ENCODE measurements at places on chromosomes 12 and 14.

DNA sequence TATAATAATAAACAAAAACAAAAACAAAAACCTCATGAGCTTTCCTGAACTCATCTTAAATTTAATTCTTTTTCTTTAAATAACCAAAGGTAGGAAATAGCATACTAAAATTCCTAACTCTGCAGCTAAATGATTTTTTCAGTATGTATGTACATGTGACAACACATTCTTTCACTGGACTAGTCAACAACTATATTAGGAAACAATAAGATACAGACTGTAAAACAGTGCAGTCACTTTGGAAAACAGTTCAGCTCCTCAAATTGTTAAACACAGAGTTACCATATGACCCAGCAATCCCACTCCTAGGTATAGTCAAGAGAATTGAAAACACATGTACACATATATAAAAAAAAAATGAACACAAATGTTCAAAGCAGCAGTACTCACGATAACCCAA lies 64.7 kb downstream of the SPPL3 start:
- DNase-seq = no peak

DNA sequence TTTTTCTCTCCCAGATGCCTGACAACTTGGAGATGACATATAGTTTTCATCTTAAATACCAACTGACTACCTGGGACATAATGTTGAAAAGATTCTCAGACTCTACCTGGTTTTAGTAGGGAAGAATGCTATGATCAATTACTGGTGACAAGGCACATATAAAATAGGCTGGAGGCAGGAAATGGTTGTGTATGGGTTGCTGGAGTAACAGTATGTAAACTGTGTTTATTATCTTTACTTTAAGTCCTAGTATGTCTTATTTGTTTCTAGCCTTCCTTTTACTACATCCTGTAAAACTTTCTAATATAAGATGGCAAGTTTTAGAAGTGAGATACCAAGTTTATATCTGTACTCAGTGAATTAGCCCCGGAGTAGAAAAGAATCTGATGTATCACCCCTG lies 98.1 kb downstream of the NUBPL start:
- no peak for DNase-seq

GRCh38 chr12:92516277-92516600 lies 186.6 kb upstream of the PLEKHG7 start:
- no peak for DNase-seq

DNA sequence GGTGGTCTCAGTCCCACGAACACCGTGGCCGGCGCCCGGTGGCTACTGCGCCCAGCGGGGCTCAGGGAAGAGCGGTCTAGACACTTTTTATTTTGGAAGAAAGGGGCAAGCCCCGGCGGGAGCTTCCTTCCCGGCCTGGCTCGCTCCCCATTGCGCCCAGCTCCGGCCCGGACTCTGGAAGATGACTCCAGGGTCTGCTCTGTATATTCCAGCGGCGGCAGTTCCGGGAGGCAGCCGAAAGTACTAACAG lies 225.1 kb upstream of the CRY1 start:
- DNase-seq = peak; percentile 42

DNA sequence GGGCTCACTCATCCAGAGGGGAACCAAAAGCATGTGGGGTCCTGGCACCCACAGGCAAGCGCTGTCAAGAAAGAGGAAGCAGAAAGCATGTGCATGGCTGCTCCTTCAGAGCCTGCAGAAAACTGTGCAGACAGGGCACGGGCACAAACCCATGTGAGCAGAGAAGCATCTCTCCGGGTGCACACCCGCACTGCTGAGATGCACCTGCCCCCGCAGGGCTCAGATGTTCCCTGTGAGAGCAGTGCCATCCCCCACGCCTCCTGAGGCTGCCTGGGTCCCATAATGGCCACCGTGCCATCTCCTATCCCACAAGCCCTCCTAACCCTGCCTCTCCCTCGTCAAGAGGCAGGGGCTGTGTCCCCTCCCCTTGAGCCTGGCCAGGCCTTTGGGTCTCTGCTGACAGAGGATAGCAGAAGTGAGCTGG lies 32.3 kb upstream of the INF2 start:
- no peak for DNase-seq

GRCh38 chr12:97368462-97369163 lies 94.0 kb upstream of the RMST start:
- DNase-seq = no peak

DNA sequence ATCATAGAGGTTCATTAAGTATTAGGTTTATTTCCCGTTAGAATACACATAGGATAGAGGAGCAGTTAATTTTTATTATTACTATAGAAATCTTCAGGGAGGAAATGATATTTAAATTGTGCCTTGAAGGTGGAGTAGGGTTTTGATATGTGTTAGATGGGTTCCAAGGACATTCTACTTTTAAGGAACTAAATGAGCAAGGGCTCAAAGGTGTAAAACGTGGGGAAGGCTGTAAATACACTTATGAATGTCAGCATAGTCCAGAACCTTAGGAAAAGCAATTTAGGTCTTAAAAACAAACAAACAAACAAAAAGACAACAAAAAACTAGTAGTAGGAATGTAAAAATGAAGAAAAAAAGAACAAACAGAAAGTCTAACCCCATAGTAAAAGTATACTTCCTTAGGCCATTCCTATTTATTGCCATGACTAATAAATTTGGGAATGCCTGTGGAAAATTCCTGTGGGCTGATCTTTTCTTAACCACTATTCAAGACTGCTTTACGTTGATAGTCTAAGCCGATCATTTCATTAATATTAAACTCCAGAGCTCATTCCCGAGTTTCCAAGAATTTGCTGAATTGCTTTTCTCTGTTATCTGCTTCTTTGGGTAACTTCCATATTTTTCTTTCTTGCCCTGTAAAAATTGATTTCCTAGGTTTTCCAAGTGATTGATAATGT lies 180.3 kb downstream of the RAD51B start:
- DNase-seq = peak; percentile 73

GRCh38 chr12:104588047-104588920 lies 131.5 kb downstream of the CHST11 start:
- DNase-seq = peak; percentile 79

- DNase-seq = no peak
Observed at GRCh38 chr14:46018846-46019420, 632.6 kb downstream of the RPL10L start.

DNA sequence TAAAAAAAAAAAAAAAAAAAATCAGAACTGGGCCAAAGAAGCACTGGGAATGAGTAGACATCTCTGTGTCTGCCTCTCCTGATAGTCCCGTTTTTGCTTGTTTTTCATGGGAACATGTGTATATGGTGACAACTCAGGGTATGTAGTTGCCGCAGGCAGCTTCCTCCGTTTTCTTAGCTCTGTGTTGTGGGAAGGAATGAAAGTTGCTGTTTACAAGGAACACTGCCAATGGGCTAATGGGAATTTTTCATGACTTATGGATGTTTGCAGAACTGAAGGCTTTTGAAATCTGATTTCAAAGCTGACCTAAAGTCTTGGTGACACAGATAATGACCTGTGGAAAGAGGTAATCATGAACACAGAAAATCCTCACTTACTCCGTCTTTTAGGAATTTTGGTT lies 146.4 kb upstream of the BTG1 start:
- no peak for DNase-seq

DNA sequence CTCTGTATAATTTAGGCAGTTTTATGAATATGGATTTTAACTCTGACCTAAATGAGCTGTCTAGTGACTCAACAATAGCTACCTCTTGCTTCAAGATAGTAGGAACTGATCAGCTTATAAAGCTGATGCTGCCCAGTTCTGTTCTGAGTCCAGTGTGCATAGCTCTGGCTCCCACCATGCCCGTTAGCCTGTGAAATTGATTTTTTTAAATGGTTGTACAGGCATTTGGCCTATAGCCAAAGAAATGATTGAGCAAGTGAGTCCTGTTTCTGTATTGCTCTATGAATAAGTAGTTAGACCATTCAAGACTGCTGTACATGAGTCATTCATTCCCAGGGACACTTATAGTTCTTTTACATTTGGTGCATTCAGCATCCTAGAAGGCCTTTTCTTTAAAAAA lies 36.4 kb downstream of the SAMD4A start:
- DNase-seq = no peak

DNA sequence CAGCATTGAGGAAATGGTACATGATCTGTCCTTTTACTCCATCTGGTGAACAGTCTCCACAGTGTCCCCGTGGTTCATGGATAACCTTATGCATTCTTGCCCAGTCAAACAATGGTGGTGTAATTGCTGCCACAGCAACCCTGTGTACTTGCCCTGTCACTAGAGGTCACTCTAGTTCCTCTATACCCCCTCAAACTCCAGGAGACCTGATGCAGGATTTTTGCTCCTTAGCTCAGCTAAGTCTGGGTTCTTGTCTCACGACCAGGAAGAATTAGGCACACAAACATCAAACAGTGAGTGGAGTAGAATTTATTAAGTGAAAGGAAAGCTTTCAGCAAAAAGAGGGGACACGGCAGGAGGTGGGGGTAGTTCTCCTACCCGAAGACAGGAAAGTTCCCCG lies 24.7 kb upstream of the EEA1 start:
- DNase-seq = no peak

Measured in GM03348 (cell line).